ENCODE measurements at places on chromosomes 1 and 21.

DNA sequence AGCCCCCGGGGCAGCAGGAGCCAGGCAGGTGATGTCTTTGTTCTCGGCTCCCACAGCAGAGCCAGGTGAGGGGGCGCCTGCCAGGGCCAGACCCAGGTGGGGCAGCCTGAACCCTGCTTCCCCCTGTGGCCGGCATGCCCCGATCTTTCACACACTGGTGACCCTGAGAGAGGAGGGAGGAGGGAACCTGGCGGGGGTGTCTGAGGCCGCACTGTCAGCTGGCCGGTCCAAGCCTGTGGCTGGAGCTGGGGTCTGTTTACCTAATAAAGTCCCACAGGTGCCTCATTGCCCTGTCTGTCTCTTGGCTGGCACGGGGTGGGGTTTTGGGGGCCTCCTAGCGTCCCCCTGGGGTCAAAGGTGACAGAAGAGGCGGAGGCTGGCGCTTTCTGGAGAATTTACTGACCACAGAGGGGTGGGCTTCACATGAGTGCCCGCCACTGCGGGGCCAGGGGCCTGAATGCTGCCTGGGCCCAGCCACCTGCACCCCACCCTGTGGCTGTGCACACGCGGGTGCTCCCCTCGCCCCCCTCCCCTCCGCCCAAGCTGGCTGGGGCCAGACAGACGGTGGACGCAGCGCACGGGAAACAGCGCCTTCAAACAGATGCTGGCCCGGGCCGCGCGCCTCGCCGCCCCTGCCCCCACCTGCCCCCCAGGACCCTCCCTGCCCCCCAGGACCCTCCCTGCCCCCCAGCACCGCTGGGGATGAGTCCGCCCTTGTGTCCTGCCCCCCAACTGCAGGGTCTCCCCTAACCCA, 5.8 kb downstream of the TMEM240 start:
- DNase-seq = no peak

DNA sequence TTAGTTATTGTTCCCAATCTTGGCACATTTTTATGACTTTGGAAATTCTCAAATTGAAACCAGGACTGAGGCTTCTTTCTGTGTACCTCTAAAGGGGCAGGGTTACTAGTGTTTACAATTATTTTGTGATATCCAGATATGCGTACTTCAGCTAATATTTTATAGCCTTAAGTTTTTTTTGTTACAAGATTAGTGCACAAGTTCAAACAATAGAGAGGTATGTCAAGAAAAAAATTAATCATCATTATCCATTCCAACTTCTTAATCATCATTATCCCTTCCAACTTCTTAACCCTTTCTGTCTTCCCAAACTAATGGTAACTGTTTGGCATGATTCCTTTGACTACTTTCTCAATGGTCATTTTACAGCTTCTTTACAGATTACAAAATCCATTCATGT, 272.9 kb upstream of the C1orf105 start:
- DNase-seq = no peak

- DNase-seq = peak; percentile 16
Observed at GRCh38 chr1:186738926-186739325, 58.7 kb upstream of the PTGS2 start.

DNA sequence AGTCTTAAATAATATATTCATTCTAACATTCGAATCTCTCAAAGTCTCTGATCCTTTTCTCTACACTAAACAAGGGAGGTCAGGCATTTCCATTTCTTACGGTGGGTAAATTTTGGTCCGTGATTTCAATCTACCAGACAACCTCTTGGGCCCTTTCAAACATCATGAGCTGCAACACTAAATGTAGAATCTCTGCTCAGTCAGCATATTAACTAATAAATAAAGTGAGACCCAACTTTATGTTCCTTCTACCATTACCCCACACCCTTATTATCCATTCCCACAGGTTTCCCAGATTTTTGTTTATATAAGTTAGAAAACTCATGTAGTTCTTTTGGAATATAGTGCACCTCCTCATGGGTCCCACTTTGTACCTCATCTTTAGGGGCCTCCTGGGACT, 24.9 kb downstream of the SLAMF7 start:
- DNase-seq = no peak

GRCh38 chr1:177902266-177902665, 67.6 kb downstream of the SEC16B start:
- no peak for DNase-seq

- no peak for DNase-seq
Observed at GRCh38 chr1:223180731-223181321, 37.8 kb upstream of the TLR5 start.

- DNase-seq = no peak
Observed at GRCh38 chr1:11847667-11848372, at the start of gene NPPA. Gene NPPA (minus strand): TSS chr1:11847783. CDS start chr1:11847684, 99 bp downstream.

Measured in GDM1 (cell line).